ENCODE measurements at places on chromosomes 6 and 20.

DNA sequence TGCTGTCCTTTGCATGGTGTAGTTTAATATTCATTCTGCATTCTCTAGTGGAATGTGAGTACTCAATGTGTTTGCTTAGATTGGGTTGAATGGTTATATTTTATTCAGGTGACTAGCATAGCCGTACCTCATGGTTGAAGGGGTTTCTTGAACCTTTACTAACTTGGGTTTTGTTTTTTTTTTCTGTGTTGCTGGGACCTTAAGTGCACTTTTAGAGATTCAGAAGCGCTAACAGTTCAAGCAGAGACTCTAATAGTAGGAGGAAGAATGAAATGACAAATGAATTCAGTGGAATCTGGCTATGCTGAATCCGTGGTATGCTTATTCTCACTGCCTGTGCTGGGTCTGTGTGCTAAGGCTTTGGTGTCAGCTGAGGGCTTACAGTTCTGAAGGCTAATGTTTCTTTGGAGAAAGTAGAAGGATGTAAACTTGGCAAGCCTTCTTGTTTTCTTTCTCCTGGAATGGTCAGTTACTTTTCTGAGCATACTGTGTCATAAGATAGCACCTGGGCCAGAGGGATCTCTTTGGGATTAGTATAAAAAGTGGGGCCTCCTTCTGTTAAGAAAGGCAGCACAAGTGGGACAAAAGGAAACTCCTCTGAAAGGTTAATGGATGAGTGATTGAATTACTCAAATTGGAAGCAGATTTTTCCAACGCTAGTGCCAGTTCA, 28.7 kb downstream of the RNF144B start:
- no peak for DNase-seq

DNA sequence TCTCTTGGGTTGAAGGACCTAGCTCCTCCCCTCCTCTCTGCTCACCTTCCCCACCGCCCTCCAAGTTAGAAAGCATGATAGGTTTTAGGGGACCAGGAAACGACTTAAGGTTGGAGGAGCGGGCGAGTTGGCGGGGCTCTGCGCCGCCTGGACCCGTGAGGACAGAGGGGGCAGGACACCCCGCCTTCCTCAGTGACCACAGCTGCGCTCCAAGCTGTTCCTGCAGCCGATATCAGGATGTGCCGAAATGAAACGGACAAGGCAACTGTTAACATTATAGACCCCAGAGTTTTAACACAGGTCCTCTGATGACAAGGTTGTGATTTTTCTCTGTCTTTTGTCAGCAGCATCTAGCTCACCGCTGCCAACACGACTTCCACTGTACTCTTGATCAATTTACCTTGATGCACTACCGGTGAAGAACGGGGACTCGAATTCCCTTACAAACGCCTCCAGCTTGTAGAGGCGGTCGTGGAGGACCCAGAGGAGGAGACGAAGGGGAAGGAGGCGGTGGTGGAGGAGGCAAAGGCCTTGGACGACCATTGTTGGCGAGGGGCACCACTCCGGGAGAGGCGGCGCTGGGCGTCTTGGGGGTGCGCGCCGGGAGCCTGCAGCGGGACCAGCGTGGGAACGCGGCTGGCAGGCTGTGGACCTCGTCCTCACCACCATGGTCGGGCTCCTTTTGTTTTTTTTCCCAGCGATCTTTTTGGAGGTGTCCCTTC, at the start of gene GRM1:
Gene GRM1 (plus strand): TSS at position 212 of the 722 bp plus-strand sequence. CDS start 456 bp downstream, at position 668.
- no peak for DNase-seq

DNA sequence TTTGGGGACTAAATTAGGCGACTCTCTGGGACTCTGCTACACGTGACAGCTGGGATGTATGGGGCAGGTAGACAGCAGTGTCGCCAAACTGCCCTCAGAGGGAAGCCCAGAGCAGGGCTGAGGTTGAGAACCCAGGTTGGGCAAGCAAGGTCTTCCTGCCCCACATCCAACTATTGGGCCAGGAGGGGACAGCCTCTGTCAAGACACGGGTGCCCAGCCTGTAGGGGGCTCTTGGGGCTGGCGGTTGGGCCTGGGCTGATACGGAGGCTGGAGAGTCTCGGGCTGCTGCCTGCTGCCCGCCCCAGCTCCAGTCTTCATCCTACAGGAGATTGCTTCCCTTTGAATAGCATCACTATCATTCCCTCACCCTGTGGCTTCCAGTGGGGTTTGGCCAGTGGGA, 33.3 kb downstream of the CPNE5 start:
- no peak for DNase-seq

DNA sequence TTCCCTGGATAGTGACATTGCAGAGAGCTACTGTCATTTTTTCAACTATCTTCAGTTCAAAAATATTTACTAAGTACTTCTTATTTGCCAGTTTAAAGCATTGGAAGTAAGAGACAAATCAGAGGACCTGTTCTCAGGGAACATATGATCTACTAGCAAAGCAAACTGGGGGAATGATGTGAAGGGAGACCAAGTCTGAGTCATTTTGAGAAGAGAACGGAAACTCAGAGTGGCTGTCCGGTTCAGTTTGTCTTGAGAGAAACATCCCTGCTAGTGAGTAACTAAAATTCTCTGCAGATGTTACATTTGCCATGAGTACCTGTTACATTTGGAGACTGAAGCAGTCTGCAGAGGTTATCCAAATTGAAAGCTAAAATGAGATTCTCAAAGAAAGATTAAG, 118.3 kb downstream of the KCNQ5 start:
- no peak for DNase-seq

GRCh38 chr6:84193114-84193708, 34.2 kb downstream of the CEP162 start:
- DNase-seq: no peak

GRCh38 chr6:23006656-23007055, 437.3 kb downstream of the HDGFL1 start:
- no peak for DNase-seq

Measured in COR-L47 (cell line).